ENCODE measurements at places on chromosomes 7 and 10. TPM values are rescaled to one million over a fixed set of nuclear protein-coding genes. Genes with fewer than 3 reads are reported as not detected.

The TCAF2 gene
- 1.6 TPM for total RNA-seq

The CEP55 gene
- total RNA-seq, result 0.29 TPM

The CCDC126 gene
- total RNA-seq, result 9.8 TPM

The GRM3 gene
- not detected for total RNA-seq

The PTF1A gene
- total RNA-seq, result not detected

The OR9A2 gene
- total RNA-seq, result not detected

- DNase-seq, result peak; percentile 46
Measured at GRCh38 chr10:79375321-79376077, 28.2 kb downstream of the PPIF start.

DNA sequence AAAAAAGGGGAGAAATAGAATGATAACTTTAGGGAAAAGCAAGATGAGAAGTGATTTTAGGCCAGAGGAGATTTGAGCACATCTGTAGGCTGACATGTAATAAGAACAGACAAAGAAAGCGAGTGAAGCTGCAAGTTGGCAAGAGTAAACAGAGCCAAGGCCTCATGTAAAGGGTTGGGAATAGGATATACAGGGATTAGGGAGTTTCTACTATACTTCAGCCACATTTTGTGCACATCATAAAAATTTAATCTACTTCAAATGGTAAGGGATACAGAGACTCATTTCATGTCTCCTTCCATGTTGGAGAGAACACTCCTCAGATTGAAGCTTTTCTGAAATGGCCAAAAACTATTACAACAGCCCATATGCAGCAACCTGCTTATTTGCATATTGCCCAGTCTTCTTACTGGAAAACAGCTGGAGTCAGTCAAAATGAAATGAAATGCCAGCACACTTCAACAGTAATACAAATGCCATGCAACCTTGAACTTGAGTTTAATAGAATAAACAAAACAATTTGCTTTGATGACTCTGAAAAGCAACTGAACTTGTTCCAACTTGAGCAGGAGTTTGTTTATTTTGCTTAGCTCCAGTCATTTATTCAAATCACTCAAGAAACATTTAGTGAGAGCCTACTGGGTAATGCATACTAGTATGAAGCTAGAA lies 49.9 kb downstream of the NRCAM start:
- no peak for DNase-seq

- DNase-seq, result no peak
Measured at GRCh38 chr7:114919587-114919986, 2.3 kb upstream of the MDFIC start.

DNA sequence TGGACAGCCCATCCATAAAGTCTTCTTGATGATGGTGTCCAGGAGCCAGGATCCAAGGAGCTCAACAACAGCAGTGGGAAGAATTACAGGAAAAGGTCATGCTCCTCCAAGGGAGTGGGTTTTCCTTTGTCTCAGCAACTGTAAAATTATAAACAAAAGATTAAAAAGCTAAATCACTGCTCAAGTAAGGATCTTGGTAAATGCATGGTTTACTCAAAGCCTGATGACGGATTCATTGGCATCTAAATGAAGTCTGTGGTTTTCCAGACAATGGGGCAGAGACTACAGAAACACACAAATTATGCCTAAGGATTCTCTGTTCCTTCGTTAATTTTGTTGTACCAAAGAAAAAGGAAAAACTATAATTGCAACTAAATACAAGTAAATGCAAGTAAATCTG lies 36.4 kb upstream of the DLX6 start:
- no peak for DNase-seq

DNA sequence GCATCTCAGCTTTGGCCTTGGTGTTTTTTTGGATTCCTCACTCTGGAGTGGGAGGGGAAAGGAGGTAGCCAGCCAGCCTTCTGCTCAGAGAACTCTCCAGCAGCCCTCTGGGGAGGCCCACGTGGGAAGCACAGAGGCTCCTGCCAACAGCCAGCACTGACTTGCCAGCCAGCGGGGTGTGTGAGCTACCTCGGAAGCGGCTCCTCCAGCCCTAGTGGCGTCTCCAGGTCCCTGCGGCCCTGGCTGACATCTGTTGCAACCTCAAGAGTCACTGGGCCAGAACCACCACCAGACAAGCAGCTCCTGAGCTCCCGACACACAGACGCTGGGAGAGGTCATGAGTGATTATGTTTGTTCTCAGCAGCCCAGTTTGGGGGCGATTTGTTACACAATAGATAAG lies 180.2 kb upstream of the FZD8 start:
- DNase-seq, result peak; percentile 88

DNA sequence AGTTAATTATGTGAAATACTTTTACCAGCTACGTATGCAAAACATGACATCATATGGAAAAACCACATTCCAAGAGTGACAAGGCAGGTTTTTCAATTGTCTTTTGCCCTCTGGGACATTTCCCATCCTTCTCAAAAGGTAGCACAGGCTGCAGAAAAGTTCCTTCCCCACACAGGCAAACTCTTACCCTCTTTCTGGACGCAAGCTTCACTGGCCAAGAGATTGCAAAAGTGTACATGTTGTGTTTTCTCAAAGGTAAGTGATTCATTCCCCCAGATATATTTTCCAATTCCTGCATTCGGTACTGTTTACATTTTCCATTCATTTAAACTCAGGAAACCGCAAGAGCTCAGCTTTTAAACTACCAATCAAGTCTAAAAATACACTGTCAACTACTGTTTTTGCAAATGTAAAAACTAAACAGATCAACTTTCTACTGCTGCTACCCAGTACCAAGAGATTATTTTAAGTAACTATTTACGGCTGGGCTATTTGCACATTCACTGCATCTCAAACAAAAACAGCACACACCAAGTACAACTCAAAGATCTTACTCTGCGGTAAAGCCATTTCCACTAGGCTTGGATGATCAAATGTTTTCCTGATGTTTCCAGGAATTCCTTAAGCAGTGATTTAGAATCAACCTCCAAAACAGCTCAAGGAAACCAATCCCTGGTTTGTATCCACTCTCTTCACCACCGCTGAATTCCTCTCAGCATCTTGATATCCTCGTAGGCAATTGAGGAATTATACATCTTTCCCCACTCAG lies 233.6 kb upstream of the CCDC6 start:
- DNase-seq, result no peak

- DNase-seq, result no peak
Measured at GRCh38 chr7:20241194-20241910, 24.2 kb upstream of the MACC1 start.

- no peak for DNase-seq
Measured at GRCh38 chr10:49395741-49396665, at the start of gene DRGX. DRGX (minus strand) TSS chr10:49396089; CDS start chr10:49395440, 649 bp downstream.

GRCh38 chr7:30800785-30801252 lies 29.6 kb downstream of the MINDY4 start:
- peak; percentile 25 for DNase-seq

- DNase-seq, result no peak
Measured at GRCh38 chr7:44631458-44632115, 25.2 kb downstream of the OGDH start.
